HCEC 1CT (cell line): ENCODE measurements at places on chromosomes 7 and 10.

- DNase-seq: no peak
These were observed 14.2 kb upstream of the RNF32 start for GRCh38 chr7:156626220-156626895.

GRCh38 chr10:125283191-125283835 lies 123.0 kb upstream of the CTBP2 start:
- no peak for DNase-seq

GRCh38 chr7:67619175-67619574 lies 622.5 kb downstream of the TYW1 start:
- DNase-seq: no peak

GRCh38 chr10:99532687-99533495 lies at the start of gene NKX2-3:
TSS of gene NKX2-3 (plus strand) at chr10:99532942. CDS start at chr10:99533132, 190 bp downstream.
- peak; percentile 95 for DNase-seq

- no peak for DNase-seq
These were observed 40.2 kb downstream of the CXCL12 start for GRCh38 chr10:44344727-44345126.

DNA sequence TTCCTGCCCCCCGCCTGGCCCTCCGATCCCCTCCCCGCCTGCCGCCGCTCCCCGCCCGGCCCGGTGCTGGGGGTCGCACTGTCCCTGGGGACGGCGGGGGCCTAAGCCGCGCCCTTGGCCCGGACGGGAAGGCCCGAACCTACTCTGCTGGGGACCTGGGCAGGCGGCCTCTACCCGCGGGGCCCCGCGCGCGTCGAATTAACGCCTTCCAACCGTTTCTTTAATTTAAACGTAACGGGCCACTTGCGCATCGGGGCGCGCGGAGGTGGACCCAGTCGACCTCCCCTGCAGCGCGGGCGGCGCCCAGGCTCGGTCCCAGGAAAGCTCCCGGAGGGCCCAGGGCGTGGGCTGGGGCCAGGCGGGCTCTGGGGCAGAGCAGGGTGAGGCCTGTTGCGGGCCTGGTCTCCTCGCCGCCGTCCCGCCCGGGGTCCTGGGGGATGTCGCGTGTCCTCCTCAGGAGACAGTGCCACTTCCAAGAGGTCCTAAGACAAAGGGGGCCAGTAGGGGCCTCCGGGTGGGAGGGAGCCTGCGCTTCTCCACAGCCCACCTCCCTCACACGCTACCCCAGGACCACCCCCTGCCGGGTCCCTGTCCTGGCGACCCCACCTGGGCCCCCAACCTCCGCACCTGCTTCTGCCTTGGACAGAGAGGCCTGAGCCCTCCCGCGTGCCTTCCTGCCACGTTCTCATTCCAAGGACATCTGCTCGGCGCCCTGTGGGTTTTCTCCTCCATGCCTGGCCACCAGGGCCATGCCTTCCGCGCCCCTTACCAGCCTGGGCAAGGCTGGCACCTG lies 658 bp upstream of the PTPRN2 start:
- no peak for DNase-seq

DNA sequence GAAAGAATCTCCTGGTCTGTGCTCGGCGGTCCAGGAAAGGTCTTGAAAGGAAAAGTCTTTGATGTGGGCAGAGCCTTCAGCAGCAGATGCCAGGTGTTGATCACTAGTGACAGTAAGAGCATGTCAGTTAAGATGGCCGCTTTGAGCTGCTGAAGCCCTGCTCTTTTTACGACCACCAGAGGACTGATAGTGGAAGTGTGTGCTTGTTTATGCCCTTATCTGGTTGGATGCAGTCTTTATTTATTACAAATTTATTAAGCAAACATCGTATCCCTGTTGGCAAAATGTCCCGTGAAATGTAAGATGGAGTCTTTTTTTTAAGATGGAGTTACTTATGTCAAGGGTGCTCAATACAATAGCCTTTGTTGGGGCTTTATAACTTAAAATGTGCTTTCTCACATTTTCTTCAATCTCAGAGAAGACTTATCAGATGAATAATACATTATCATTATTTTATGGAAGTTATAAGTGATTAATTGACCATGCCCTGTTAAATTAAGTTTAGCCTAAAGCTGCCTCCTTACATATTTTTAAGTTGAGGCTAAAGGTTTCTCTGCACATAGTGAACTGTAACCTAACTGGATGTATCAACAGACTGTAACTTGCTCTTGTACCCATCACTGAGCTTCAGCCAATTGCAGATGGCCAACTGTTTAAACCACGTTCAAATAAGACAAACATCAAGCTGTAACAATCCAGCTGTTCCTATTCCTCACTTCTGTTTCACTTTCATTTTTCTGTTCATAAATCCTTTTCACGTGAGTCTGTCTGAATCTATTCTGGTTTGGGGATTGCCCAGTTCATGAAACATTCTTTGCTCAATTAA lies 97.4 kb upstream of the PIK3CG start:
- DNase-seq: peak; percentile 78

DNA sequence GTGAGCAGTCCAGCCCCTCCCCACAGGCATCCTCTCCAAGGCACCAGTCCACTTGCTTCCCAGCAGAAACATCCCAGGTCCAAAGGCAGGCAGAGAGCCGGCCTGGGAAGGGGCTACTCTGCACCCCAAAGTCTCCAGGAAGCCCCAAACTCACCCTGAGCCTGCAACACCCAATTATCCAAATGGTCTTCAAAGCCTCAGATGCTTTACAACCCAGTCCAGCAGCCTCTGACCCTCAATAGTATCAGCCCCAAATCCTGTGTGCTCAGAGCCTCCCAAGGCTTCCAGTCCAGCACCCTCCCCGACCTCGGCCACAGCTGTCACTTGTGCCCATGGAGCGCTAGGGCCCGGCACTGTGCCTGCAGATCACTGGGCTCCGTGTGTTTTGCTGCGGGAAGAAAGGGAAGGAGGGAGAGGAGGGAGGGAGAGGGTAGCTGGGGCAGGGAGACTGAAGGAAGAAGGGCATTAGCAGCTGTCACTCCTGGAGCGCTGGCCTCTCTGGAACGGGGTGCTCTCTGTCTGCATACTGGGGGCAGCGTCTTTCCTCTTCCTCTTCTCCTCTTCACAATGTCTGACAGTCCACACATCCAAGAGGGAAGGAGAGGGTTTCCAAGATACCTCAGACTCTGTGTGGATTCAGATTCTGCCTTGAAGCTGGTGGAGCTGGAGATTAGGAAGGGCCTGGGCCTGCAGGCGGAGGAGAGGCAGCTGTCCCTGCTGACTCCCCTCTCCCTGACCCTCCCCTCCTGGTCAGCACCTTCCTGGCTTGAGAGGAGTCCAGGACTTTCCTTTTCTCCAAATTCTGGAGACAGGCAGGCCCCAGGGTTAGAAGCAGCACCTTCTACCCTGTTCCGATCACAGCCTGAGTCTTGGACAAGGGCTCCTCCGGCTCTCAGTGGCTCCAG lies 13.2 kb downstream of the CALML5 start:
- DNase-seq: no peak

DNA sequence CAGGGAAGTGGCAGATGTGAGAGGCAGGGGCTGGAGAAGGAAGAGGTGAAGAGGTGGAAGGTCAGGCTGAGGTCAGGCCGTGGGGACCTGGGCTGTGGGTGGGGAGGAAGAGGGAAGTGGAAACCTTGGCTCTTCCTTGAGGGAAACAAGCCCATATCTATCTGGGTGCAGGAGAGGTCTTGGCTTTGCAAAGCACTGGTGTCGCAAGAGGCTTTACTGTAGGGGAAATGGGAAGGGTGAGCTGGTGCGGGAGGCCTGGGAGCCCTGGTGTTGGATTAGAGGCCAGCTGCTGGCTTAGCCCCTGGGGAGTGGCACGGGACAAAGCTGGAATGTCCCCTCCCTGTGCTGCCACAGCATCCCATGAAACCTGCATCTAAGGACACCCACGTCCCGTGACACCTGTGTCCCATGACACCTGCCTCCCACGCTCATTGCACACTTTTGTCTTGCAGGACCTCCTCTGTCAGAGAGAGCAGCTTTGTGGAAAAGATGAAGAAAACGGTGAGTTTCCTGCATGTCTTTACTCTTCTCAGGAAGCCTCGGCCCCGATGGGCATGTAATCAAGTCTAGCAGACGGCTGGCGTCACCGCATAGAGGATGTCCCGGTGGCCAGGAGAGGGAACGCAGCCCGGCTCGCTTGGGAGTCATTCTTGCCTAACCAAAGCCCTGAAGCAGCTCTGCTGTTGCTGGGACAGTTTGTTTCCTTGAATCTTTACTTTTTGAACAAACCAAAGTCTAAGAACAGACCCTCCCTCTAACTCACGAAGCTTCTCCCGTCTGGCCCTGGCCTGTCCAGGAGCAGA lies 22.2 kb downstream of the TMEM120A start:
- no peak for DNase-seq

DNA sequence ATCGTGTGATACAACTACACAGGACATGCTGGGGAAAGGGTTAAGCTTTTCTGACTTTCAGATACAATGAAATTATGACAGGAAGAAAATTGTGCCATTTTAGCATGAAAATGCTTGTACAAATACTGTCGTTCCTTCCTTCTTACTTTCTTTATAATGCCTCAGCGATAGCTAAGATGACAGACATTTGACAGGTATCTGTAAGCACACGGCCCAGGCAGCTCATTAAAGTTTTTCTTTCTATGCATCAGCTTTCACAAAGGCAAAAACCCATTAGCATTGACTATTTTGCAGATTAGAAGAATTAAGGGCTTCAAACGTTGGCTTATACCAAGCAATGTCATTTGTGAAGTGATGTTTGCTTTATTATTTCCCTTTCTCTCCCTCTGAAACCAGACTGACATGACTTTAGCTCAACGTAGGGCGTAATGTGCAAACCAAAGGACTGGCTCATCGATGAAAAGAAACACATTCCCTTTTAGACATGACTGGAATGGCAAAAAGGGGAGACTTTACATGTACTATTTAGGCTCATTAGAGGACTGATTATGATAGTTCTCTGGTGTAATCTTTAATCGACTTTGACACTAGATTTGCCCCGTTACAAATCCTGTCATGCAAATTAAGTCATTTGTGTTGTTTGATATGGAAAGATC lies 258.4 kb upstream of the SP8 start:
- DNase-seq: no peak

- DNase-seq: no peak
These were observed 54.0 kb upstream of the CACUL1 start for GRCh38 chr10:118808601-118809356.

- no peak for DNase-seq
These were observed 1189.6 kb downstream of the SORCS1 start for GRCh38 chr10:105974803-105975456.

- peak; percentile 90 for DNase-seq
These were observed 423.6 kb upstream of the LRGUK start for GRCh38 chr7:133703547-133703946.

DNA sequence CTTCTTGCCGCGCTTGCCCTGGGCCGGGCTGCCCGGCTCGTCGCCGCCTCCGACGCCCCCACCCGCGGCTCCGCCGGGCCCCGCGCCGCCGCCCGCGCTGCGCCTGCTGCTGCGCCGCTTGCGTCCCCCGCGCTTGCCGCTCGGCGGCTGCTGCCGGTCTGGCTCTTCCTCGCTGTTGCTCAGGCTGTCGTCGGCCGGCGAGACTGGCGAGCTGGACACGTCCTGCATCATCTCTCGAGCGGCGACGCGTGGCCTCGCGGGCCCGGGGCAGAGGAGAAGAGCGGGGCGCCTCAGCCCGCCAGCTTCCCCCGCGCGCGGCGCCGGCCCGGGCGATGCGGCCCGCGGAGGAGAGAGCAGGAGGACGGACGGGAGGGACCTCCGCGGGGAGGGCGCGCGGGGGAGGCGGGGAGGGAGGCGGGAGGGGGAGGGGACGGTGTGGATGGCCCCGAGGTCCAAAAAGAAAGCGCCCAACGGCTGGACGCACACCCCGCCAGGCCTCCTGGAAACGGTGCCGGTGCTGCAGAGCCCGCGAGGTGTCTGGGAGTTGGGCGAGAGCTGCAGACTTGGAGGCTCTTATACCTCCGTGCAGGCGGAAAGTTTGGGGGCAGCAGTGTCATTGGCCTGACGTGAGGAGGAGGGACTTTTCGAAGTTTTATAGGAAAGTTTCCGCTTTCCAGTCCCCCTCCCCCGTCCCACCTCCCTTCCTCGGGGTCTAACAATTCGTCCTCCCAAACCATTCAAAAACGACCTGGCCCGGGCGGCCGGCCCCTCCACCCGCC lies at the start of gene TWIST1:
Gene TWIST1, minus strand, starts transcription at position 546 of the 779 bp plus-strand sequence. Its CDS starts 315 bp downstream, at position 231.
- DNase-seq: peak; percentile 95

- DNase-seq: peak; percentile 47
These were observed 118.7 kb upstream of the PTN start for GRCh38 chr7:137462074-137462715.

- DNase-seq: peak; percentile 27
These were observed 154.3 kb downstream of the PPP1R3A start for GRCh38 chr7:113764401-113765035.

DNA sequence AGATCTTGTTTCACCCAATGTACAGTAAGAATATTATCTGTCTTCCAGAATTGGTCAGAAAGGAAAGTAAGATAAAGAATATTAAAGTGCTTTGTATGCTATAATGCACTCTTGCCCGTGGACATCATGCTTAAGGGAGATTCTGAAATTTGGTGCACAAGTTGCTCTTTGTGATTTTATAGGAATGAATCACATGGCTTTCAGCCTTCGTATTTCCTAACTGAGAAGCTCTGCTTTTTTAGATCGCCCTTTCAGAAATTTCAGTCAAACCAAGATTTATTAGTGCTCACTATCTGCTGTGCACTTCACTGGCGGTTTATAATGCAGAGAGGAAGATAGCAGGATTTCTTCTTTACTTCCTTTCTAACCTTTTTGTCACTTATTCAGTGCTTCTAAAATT lies 1248.5 kb upstream of the LRRN3 start:
- no peak for DNase-seq

DNA sequence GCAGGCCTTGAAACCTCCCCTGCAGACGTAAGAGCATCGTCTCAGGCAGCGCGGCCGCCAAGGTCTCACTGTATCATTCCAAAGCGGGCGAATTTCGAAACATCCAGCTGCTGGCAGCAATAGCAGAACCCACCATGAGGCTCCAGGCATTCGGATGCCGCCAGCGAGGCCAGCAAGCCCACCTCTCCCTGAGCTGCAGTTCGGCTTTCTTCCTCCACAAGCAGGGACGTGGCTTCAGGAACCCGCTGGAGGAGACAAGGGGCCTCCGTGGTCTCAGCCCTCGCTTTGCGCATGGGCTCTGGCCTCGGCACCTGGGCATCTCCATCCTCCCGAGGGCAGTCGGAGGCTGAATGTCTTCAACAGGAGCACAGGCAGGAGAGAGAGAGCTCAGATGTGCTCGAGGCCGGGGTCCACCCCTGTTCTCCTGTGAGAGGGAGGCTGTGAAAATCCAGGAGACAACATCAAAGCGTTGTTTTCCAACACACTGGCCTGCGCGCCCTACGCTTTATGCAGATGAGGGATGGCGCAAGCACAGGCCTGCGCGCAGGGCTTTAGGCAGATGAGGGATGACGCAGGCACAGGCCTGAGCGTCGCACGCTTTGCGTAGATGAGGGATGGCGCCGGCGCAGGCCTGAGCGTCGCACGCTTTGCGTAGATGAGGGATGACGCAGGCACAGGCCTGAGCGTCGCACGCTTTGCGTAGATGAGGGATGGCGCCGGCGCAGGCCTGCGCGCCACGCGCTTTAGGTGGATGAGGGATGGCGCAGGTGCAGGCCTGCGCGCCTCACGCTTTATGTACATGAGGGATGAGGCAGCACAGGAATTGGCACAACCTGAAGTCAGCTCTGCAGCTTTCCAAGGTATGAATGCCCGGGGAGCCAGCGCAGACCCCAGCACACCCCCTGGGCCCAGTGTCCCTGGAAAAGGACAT lies 103.2 kb downstream of the WDR37 start:
- DNase-seq: no peak
